ENCODE measurements at places on chromosomes 7 and 10.

- no peak for DNase-seq
Measured at GRCh38 chr7:15972862-15973275, 286.4 kb upstream of the MEOX2 start.

DNA sequence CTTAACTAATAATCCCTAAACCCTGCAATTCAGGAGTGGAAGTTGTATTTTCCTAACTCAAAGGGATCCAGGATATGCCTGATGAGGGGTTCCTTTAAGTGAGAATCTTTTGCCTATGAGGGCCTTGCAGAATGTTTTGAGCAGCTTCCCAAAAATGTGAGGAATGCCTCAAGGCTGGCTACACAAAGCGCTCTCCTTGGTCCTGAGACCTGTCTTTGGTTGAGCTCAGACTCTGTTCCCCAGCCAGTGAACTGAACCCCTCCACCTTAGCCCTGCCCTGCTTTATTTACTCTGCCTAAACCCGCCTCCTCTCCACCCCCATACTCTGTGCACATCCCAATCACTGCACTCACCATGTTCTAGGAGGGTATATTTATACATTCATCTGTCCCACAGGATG lies 108.6 kb downstream of the NRCAM start:
- DNase-seq, result no peak

DNA sequence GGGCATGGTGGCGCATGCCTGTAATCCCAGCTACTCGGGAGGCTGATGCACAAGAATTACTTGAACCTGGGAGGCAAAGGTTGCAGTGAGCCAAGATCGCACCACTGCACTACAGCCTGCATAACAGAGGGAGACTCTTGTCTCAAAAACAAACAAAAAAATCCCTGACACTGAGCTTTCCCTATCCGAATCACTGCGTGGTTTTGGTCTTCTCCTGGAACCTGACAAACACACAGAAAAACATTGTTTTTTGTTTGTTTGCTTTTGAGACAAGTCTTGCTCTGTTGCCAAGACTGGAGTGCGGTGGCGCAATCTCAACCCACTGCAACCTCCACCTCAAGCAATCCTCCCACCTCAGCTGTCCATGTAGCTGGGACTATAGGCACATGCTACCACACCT lies 50.4 kb upstream of the PTPRN2 start:
- DNase-seq, result no peak

DNA sequence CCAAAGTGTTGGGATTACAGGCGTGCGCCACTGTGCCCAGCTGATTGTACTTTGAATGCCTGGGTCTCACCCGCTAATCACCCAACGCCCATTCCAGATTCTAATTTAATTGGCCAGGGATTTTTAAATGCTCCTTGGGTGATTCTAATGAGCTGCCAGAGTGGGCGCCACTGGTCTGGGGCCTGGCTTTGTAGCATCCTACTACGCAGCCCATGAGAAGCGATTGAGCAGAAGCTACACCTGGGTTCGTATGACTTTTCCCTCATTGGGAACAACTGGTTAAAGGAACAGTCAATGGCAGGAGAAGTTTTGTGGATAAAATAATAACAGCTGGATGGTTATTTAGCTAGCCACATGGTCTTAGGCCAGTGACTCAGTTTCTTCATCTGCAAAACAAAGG lies 108.0 kb downstream of the SPAG6 start:
- DNase-seq, result no peak

DNA sequence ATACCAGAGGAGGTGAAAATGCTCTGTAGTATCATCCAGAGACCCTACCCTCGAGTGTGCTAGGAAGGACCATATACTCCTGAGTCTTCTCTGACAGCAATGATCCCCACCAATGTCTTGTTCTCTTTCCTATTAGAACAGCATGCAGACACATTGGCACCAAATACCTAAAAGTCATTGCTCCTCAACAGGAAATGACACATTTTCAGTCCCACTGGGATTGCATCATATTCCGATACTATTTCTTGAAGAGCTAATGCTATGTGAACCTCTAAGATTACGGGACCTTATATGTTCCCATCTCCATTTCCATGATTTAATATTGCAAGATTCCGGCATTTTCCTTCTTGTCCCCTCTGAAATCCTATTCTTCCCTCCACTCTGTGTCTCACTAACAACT lies 177.4 kb downstream of the NRP1 start:
- no peak for DNase-seq

Measured in activated naive CD4-positive, alpha-beta T cell (primary cell).